ENCODE measurements at places on chromosomes 6 and 20.

DNA sequence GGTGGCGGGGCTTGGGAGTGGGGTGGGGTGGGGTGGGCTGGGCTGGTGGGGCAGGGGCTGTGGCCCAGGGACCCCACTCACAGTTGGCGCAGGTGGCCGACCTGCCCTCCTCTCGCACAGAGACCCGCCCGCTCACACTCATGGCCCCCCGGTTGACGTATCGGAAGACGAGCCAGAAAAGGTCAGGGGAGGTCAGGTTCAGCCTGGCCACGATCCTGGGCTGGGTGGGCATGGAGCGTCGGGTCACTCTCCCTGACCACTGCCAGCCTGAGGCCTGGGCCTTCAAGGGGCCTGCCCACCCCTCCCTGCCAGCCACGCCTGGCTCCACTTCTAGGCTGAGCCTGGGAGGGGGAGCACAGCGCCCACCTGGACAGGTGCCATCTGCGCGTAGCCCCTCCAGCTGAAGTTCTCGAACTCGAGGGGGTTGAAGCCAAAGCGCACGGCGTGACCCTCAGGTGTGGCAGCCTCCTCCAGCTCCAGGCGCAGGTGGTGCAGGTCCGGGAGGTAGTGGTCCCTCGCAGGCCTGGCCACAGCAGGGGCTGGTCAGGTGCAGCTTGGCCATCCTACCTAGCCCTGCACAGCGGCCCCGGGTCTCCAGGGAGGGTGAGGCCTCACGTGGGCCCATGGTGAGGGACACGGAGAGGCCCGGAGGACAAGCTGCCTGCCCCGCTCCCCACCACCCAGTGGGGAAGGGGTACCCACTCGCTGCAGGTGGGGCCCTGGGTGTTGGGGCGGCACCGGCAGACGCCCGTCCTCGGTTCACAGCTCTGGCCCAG lies 31.2 kb downstream of the ADRM1 start:
- ATAC-seq, result no peak

DNA sequence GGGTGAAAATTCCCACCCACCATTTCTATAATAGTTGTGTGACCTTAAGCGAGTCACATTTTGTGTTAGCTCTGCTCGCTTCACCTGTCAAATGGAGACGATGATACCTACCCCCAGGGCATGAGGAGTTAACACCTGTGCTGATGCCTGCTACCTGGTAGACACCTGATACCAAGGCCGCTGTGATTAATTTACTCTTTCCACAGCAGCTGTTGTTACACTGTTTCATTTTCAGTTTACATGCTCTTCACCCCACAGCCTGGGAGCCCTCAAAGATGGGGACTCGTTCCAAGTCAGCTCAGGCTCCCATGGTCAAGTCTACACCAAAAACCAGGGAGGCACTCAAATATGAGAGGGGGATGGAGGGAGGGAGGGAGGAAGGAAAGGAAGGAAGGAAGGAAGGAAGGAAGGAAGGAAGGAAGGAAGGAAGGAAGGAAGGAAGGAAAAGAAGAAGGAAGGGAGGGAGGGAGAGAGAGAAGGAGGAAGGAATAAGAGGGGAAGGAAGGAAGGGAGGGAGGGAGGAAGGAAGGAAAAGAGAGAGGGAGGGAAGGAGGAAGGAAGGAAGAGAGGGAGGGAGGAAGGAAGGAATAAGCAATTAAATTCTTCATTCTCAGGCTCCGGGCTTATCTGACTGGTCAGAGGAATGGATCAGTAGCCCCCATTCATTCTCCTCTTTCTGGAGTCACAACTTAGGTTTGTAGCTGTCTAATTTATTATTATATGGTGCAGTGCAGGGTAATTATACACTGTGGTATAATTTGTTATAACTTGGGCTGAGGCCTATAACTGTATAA lies 40.9 kb downstream of the PDYN start:
- ATAC-seq, result no peak

- no peak for ATAC-seq
These were observed 172.8 kb downstream of the KLHL32 start for GRCh38 chr6:97097068-97098047.

- no peak for ATAC-seq
These were observed 55.9 kb upstream of the STX16 start for GRCh38 chr20:58595167-58595566.

DNA sequence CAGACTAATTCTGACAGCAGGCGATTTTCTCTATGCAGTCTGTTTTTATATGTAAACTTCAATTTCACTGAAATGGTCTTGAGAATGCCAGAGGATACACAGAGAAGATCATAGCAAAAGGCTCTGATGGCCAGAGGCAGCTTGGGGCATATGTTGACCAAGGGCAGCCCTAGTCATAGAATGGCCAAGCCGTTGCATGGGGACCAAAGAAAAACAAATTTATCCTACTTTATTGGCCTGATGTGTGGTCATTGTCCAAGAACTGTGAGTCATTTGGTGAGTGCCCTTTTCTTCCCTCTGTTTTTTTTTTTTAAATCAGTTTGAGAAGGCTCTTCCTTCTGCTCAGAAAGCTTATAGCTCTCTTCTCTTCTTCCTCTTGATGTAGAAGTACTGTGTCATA lies 5.8 kb downstream of the HDGFL1 start:
- no peak for ATAC-seq

GRCh38 chr6:135085700-135086413 lies 31.2 kb upstream of the HBS1L start:
- ATAC-seq, result no peak
